ENCODE measurements at places on chromosomes 16 and 17.

GRCh38 chr16:87160234-87160636 is 157.0 kb downstream of the C16orf95 start:
- no peak for DNase-seq

GRCh38 chr17:36934144-36934691 is 3.1 kb upstream of the LHX1 start:
- no peak for DNase-seq

- no peak for DNase-seq
Measured at GRCh38 chr17:2040942-2041560, 771 bp upstream of the OVCA2 start.

- DNase-seq, result no peak
Measured at GRCh38 chr16:88827727-88828126, 16.0 kb upstream of the APRT start.

DNA sequence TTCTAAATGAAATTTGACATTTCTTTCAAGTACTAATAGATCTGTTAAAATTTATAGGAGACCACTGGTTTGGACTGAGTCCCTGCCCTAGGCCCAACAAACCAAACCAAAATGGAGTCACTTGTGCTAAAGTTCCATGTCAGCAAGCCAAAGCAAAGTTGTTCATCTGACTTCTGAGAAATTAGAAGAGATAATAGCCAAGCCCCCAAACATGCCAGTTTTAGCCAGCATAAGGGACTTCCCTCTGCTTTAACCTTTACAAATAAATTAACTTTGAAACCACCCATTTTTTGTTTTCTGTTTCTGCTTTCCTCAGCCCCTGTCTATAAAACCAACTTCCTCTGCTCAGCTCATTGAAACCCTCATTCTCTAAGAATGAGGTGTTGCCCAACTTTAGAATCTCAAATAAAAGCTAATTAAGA is 18.9 kb downstream of the CDR2 start:
- DNase-seq, result no peak

- DNase-seq, result no peak
Measured at GRCh38 chr16:53065461-53066061, 10.8 kb downstream of the CHD9 start.

Measured in activated T-helper 9 cell treated with anti-CD3 and anti-CD28 coated beads, Interleukin-2, amount 50 U/mL, for 16 hours (primary cell).